ENCODE measurements at places on chromosomes 2 and 18. TPM values are rescaled to one million over a fixed set of nuclear protein-coding genes. Genes with fewer than 3 reads are reported as not detected.

The UGT1A8 gene
- total RNA-seq: not detected

The MOGAT1 gene
- total RNA-seq: not detected

The SLC19A3 gene
- not detected for total RNA-seq

The RFX8 gene
- total RNA-seq: 0.24 TPM

The MALL gene
- total RNA-seq: not detected

GRCh38 chr2:217410681-217410960 lies 550.8 kb upstream of the TNP1 start:
- no peak overlapping the region for H3K4me3 ChIP-seq
- H3K27ac ChIP-seq: no peak overlapping the region
- no peaks in the 10 kb centered on the region for H3K4me1 ChIP-seq

GRCh38 chr2:227192491-227192890 lies 28.1 kb downstream of the COL4A3 start:
- H3K4me3 ChIP-seq: no peak overlapping the region
- no peak for DNase-seq
- H3K4me1 ChIP-seq: no peaks in the 10 kb centered on the region

DNA sequence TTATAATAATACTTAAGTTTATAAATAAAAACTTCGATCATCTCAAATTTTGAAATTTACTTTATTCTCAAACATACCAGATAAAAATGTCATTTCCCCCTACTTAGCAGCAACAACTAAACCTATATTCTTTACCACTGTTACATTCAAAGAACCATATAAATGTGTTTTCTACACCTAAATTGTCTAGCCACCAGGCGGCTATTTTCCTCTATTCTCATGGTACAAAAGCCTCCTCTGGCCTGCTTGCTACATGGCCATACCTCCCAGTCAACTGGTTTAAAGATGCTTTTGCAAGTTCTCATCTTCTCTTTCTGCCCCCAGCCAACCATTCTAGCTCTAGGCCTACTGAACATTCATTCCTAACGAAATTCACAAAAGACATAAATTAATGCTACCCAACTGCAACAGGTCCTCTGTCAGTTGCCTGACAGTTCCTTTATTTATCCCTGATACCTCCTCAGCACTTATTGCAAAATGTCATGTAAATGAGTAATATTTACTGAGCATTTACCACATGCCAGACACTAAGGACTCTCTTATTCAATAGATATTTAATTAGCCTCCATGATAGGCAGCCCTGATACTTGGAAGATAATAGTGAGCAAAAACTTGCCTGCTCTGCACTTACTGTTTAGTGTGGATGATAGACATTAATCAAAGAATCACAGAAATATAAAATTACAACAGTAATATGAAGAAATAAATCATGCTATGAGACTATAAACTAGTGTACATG lies 5.0 kb downstream of the C1D start:
- no peaks in the 10 kb centered on the region for H3K36me3 ChIP-seq
- H3K27ac ChIP-seq: no peak overlapping the region
- no peaks in the 10 kb centered on the region for H3K27me3 ChIP-seq
- H3K4me3 ChIP-seq: no peak overlapping the region

- H3K27ac ChIP-seq: no peak overlapping the region
- no peaks in the 10 kb centered on the region for H3K36me3 ChIP-seq
- no peaks in the 10 kb centered on the region for H3K27me3 ChIP-seq
- no peak overlapping the region for H3K4me3 ChIP-seq
- no peak for DNase-seq
Observed at GRCh38 chr2:107305966-107306365, 420.0 kb upstream of the ST6GAL2 start.

DNA sequence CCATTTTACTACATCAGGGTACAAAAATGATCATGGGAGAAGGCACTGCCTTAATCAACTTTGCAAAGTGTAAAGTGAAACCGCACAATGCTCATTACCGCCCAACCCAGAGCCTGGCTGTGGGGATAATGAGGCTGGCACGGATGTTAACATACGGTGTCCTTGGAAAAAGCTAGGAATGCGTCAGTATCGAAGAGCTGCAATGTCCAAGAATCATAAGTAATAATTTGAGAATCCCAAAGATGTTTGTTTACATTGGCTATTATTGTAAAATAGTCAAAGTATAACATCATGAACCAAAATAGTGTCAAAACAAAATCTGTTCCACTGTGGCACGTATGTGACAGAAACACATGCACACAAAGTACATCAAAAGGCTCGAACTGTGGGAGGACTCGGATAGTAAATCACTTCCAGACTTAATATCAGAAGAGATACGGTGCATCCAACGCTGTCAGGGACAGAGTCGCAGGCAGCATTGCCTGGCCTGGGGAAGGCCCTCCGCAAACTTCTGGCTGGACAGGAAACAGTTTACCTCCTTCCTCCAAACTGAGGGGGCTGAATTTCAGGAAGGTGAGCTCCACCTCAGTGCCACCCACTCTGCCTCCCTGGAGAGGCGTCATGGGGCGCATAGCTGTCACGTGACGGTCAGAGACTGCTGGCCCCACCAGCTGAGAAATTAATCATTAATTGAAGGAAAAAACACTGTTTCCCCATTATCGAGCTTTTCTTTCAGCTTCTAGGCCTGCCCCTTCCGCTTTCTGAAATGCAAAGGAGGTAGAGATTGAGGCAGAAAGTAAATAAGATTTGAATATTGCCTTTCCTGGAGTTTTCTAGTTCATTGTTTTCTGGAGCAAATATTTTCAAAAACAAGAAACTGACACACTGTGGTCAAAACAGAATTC lies 1.8 kb upstream of the ID2 start:
- peaks cover 14% of the 10 kb centered on the region for H3K4me1 ChIP-seq
- H3K27me3 ChIP-seq: no peaks in the 10 kb centered on the region
- no peaks in the 10 kb centered on the region for H3K36me3 ChIP-seq

DNA sequence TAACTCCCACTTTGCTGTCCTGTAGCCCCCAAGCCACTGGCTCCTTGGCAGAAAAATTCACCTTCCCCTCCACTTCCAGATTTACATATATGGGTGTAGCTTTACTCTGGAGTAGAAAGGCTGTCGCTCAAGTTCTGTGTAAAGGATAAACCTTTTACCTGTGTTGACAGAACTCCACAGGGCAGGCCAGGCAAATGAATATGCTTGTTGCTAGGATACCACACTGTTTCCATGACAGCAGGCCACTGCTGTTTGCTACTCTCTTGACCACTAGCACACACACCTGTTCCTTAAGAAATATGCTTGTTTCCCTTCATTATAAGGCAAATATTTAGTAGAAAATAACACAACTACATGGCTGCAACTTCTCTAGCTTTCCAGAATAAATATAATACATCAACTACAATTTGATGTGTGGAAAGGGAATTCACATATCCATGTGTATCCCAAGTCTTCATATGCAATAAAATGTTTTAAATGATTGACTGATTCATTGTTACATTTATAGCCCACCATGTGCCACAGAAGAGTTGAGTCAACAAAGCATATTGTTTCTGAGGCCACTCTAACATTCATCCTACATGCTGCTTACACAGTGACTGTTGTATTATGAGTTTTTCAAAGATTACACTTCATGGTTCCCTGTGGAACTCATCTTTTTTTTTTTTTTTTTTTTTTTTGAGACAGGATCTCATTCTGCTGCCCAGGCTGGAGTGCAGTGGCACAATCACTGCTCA lies 56.2 kb upstream of the ROCK1 start:
- H3K4me1 ChIP-seq: no peaks in the 10 kb centered on the region
- H3K36me3 ChIP-seq: no peaks in the 10 kb centered on the region

DNA sequence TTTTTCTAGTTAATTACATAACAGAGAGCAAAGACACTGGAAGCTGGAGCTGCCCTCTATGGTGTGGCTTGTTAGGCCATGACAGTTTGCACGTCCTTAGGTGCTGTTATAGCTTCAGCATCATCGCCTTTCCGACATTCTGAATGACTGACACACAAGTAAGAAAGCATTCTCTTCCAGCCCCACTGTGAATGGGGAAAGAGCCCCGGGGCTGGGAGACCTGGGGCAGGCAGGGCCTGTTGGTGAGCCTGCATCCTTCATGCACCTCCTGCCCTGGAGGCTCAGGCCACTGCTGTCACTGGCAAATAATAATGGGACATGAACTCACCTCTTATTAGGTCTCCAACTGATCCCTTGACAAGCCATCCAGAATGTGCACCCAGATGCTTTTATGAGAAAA lies 71.8 kb downstream of the VAPA start:
- DNase-seq: no peak
- H3K27ac ChIP-seq: no peak overlapping the region
- H3K4me1 ChIP-seq: no peaks in the 10 kb centered on the region
- H3K4me3 ChIP-seq: no peak overlapping the region

DNA sequence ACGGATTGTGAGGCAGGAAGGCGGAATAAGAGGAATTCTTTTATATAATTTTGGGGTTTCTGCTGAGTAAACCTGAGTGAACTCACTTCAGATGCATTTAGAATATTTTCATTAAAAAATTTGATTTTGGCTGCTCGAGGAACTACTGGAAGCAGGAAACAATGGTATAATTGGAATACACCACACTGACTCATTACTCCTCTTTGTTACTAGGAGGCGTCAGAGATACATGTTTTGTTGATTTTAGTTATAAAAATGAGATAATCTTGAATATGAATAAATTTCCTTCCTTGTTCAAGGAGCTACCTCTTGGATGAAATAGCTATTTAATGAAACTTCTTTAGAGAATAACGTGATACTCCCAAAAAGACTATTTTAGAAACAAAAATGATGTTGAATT lies 97.4 kb downstream of the ANKRD36 start:
- peaks cover 4% of the 10 kb centered on the region for H3K36me3 ChIP-seq
- no peak overlapping the region for H3K27ac ChIP-seq
- no peaks in the 10 kb centered on the region for H3K27me3 ChIP-seq

DNA sequence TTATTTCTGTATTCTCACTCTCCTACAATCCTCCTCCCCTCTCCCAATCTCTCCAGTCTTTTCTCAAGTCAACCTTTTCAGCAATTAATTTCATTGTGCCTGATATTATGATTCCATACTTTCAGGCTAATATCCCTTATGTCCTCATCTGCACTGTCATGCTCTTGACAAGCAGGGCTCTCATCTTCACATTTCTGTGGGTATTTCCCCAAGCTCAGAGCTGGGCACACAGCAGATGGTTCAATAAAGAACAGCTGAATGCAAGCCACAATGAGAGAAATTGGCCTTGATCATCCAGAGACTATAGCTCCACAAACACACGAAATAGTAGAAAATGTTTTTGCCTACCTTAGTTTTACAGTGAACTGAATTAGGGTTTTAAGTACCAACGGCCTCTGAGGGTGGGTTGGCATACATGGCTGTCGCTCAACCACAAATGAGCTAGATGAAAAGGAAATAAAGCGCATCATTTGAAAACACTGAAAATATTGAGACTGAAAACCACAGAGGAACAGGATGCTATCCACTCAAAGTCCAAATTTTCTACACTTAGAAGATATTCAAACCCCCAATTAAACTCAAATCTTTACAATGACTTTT lies 47.5 kb upstream of the STAT1 start:
- H3K4me3 ChIP-seq: no peak overlapping the region
- H3K27ac ChIP-seq: peak overlapping the region; percentile 63
- peaks cover 17% of the 10 kb centered on the region for H3K36me3 ChIP-seq
- H3K27me3 ChIP-seq: no peaks in the 10 kb centered on the region
- H3K4me1 ChIP-seq: peaks cover 64% of the 10 kb centered on the region

- H3K27me3 ChIP-seq: no peaks in the 10 kb centered on the region
- DNase-seq: no peak
- no peaks in the 10 kb centered on the region for H3K36me3 ChIP-seq
- H3K4me1 ChIP-seq: no peaks in the 10 kb centered on the region
- no peak overlapping the region for H3K4me3 ChIP-seq
Observed at GRCh38 chr18:23643815-23644490, 18.8 kb downstream of the ANKRD29 start.

DNA sequence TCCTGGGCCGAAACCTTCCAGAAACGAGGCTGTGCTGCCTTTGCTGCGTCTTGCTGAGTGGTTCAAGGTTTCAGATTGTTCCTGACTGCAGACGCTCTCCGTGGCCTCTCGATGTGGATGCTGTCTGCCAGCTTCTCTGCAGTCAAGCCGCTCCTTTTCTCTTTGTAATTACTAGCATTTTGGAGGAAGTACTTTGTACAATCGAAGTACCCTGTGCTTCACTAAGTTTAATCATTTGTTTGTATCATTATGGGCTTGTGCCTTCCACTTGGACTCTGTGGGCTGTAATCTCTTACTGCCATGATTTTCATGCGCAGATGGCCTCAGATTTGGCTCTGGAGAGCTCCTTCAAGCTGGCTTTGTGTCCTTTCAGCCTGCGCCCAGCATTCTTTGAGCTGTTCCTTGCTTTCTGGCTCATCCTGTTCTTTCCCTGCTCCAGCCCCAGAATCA lies 49.3 kb downstream of the TRAF3IP1 start:
- no peak overlapping the region for H3K4me3 ChIP-seq
- no peaks in the 10 kb centered on the region for H3K27me3 ChIP-seq
- H3K4me1 ChIP-seq: no peaks in the 10 kb centered on the region
- DNase-seq: no peak
- H3K27ac ChIP-seq: no peak overlapping the region
- no peaks in the 10 kb centered on the region for H3K36me3 ChIP-seq

DNA sequence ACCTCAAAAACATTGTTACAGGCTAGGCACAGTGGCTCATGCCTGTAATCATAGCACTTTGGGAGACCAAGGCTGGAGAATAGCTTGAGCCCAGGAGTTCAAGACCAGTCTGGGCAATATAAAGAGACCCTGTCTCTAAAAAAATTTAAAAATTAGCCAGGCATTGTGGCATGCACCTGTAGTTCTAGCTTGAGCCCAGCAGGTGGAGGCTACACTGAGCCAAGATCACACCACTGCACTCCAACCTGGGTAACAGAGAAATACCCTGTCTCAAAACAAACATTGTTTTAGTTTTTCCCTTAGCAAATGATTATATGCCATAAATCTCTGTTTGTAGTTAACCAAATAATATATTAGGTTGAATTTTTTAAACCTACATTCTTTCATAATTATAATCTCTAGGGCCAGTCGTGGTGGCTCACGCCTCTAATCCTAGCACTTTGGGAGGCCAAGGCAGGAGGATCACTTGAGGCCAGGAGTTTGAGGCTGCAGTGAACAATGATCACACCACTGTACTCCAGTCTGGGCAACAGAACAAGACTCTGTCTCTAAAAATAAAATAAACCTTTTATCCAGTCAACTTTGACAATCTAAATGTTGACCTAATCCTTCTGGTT lies 13.3 kb upstream of the CYP20A1 start:
- DNase-seq: no peak
- H3K4me1 ChIP-seq: no peaks in the 10 kb centered on the region
- no peaks in the 10 kb centered on the region for H3K36me3 ChIP-seq
- H3K27ac ChIP-seq: no peak overlapping the region
- no peak overlapping the region for H3K4me3 ChIP-seq

- H3K36me3 ChIP-seq: no peaks in the 10 kb centered on the region
- no peaks in the 10 kb centered on the region for H3K27me3 ChIP-seq
- no peak overlapping the region for H3K27ac ChIP-seq
- DNase-seq: no peak
- H3K4me3 ChIP-seq: no peak overlapping the region
- H3K4me1 ChIP-seq: no peaks in the 10 kb centered on the region
Observed at GRCh38 chr18:57957210-57957609, 86.8 kb upstream of the NEDD4L start.

Measured in naive thymus-derived CD4-positive, alpha-beta T cell (primary cell).